ENCODE measurements at places on chromosomes 4 and X. TPM values are rescaled to one million over a fixed set of nuclear protein-coding genes. Genes with fewer than 3 reads are reported as not detected.
A peak's percentile ranks its signal among the peaks of the same experiment; 100 is the strongest.

- no peak for DNase-seq
Measured at GRCh38 chr4:80173401-80173800, 23.9 kb upstream of the PRDM8 start.

DNA sequence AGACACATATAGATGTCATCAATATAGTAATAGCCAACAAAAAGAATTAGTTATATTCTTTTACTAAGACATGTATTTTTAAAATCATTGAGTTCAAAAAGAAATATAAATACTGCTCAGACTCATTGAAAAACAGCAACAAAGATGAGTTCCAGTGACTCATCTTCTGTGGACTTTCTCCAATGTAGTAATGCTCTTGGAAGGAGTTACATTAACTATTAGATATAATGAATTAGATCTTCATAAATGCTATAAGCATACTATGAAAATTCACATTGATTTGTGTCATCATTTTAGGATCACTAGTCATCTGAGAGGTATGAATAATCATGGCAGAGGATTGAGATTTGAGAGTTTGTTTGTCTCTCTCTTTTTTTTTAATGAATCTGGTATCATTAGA is 547.8 kb upstream of the PCDH7 start:
- DNase-seq, result no peak

GRCh38 chr4:22712529-22712928 is 19.8 kb downstream of the GBA3 start:
- no peak for DNase-seq

GRCh38 chr4:107349732-107350131 is 313.6 kb upstream of the DKK2 start:
- no peak for DNase-seq

DNA sequence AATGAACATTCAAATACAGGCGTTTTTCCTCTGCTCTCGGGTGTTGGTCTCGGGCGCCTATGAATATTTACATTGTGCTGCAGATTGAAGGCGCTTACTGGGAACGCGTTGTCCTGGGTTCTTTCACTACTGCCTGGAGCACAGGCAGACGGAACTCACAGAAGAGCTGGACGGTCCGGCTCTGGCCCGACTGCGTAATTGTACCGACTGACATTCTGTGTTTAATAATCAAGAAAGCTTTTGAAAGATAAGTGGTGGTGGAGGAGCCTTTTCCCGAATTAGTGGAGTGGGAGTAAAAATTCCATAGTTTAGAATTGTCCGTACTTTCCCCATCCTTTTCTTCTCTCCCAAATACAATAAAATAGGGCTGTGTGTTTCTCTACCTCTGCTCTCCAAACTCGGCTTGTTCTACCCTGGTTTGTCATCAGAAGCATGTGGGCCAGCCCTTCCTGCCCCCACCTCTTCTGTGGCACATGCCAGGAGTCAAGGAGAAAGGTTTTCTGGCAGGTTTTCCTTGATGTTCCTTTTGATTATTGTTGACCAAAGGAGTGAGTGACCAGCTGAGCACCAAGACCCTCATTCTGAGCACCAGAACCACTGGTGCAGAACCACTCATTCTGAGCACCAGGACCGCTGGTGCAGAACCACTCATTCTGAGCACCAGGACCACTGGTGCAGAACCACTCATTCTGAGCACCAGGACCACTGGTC is 2.3 kb downstream of the FHDC1 start:
- DNase-seq, result peak; percentile 33

DNA sequence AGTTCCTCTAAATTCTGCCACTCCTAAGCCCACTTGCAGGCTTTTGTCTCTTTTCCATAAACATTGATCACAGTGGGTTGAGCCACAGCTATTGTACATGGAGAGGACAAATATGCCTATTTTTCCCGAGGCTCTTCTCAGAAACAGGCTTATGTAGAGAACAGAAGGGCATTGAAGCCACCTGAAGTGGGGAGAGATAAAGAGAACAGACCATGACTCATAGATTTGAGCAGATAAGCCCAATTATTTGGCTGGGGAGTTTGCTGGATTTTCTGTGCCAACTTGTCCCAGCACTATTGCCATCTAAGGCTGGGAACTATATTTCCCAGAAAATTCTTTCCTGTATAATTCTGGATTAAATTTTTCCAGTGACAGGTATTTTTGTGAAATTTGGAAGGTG is 446.1 kb upstream of the RPS6KA3 start:
- no peak for DNase-seq

DNA sequence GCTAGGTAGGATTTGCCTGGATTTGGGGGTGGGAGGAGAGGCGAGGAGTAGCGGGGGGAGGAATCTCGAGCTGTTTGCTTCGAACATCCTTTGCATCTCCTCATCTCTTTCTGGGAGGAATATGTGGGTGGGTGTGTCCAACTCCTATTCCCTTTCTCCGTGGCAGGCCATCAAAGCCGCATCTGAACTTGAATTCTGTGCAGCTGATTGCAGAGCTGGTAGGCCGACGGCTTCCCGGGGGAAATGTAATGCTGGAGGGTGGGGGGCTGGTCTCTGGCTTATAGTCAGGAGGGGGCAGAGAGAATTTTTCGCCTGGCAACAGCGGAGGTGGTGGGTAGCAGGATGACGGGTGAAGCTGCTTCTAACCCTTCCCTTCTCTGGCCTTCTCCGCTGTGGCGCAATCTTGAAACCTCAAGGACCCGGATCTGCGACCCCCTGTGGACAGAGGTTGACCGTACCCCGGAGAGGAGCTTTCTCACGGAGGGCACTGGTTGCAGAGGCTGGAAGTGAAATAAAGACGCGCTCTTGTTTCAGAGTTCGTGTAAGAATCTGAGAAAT is 628 bp downstream of the ZCCHC12 start:
- no peak for DNase-seq

DNA sequence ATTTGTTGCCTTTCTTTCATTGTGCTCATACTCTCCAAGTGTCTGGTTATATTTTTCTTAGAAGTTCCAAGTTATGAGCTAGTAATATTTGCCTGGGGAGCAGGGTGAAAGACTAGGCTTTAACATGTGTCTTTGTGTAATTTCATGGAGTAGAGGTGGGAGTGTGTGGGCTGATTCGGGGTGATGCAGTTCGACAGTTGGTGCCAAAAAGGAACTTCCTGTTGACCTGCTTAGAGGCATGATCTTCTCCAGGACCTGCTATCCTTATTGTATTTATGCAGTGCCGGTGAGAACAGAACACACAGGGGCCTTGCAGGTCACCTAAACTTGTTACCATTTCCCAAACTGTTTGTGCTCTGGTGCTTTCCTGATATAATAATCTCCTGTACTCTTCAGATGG is 21.2 kb downstream of the USP53 start:
- DNase-seq, result no peak

GRCh38 chr4:185874516-185875230 is 62.7 kb upstream of the SORBS2 start:
- no peak for DNase-seq

GRCh38 chr4:150849016-150849415 is 166.1 kb downstream of the LRBA start:
- DNase-seq, result no peak

DNA sequence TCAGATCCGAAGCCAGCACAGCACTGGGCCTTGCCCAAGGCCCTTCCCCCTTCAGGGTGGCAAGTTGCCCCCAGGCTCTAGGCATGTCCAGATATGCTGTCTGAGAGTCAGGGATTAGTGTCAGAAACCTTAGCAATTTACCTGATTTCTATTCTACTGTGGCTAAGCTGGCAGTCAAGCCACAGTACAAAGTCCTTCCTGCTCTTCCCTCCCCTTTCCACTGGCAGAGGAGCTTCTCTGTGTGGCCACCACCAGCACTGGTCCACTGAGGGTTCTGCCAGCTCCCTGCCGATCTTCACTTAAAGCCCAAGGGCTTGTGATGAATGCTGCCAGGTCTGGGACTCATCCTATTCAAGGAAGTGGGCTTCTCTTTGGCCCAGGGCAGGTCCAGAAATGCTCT is 324.5 kb upstream of the RPS6KA3 start:
- DNase-seq, result no peak

DNA sequence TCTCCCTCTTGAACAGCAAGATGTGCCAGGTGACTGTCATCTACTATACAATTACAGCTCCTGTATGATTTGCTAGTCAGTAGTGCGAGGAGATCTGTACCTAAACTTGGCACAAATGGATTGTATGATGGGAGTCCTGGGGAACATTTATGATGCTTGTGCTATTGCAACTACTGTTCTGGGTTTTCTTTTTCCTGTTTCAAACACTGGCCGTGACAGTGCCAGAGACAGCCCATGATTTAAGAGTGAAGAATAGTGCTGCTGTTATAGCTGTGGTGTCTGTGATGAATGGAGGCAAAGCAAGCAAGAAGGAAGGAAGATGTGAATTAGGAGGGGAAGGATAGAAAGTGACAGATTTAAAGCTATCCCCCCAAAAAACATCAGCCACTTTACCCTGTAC is 1868.9 kb downstream of the PCDH7 start:
- DNase-seq, result no peak

GRCh38 chrX:31223817-31224216 is 152.0 kb upstream of the FTHL17 start:
- no peak for DNase-seq

GRCh38 chrX:41561045-41561444 is 113.9 kb downstream of the NYX start:
- no peak for DNase-seq

Gene PHKA1
- 12.4 TPM for total RNA-seq

Gene HPGD
- total RNA-seq, result 6.5 TPM

Gene DMRTC1
- total RNA-seq, result 0.73 TPM

Gene MAOB
- total RNA-seq, result 15.6 TPM

Gene APEX2
- total RNA-seq, result 18.3 TPM
